ENCODE measurements at places on chromosomes 1 and 21.

DNA sequence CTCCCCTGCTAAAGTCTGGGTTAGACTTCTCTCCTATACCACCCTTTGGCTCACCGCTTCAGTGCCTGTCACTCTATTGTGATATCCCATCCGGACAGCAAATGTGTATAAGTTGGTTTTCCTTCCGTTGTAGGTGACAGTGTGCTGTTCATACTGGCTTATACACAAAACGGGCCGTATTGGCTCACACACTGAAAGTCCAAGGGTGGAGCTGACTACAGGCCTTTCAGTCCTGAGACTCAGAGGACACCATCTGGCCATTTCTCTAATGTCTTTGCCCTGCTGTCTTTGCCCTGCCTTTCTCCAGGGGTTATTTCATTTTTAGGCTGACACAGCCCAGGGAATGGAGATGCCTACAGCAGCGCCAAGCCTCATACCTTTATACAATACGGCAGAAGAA is 90.7 kb downstream of the URB2 start:
- DNase-seq, result no peak

GRCh38 chr1:189149547-189150375 is 1327.9 kb downstream of the BRINP3 start:
- no peak for DNase-seq

- no peak for DNase-seq
Measured at GRCh38 chr21:37828556-37828955, 87.7 kb downstream of the KCNJ6 start.

GRCh38 chr1:5705751-5706150 is 286.5 kb downstream of the NPHP4 start:
- DNase-seq, result no peak

- DNase-seq, result no peak
Measured at GRCh38 chr1:40079774-40080400, 17.2 kb downstream of the PPT1 start.

DNA sequence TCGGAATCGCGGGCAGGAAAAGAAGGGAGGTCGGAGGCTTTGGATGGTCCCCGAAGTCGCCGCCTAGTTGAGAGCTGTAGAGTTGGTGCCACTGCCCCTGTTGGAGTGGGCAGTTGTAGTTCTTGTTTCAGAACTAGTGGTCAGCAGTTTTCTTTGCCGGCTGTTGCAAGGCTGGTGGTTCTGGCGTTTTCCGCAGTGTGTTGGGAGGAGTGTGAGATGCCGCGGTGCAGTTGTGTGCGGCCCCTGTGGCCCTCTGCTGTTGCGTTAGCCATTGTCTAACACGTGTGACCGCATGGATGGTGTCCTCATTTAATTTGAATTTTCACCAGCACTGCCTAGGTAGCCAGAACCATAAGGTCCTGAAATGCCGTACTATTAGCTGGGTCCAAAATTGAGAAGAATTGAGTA is 1.4 kb downstream of the ARF1 start:
- no peak for DNase-seq

GRCh38 chr1:114111731-114112641 is 41.7 kb downstream of the SYT6 start:
- DNase-seq, result no peak

DNA sequence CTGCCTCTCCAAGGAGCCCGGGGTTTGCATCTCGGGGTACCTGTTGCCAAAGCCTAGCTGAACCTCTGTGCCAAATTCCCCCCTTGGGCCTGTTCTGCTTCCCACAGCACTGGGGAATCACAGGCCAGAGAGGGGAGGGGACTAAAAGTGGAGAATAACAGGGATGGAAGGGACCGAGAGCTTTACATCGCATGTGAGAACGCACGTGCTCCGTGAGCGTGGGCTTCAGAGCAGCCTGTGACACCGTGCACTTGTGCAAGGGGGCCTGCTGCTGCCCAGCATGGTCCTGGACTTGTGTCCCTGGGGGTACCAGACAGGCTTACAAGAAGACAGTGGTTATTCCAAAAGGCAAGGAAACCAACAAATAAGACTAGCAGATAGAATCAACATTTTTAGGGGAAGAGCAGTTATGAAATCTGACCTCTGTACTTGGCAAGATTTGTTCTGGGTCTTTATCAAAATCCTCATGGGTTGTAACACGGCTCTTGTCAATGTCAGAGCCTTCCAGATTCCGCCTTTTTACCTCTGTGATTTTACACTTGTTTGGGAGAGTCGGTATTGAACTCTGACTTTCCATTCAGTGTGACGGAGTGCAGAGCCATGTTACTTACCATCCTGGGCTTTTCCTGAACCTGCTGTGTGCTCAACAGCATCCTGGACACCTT is 36.2 kb upstream of the TNFRSF1B start:
- DNase-seq, result no peak

- DNase-seq, result no peak
Measured at GRCh38 chr1:21024918-21025317, 151.8 kb downstream of the EIF4G3 start.

DNA sequence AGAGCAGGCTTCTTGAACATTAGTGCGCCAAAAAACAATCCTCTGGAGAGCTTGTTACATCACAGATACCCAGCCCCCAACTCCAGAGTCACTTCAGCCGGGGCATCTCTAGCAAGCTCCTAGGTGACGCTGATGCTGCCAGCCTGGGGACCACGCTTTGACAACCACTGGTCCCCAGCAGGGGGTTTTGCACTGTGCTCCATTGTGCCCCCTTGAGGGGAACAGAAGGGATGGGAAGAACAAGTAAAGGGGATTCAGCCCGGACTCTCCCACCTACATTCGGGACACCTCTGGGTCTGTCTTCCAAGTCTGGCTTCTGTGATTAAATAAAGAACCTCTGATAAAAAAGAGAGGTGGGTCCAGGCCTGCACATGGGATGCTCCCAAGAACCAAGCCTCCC is 60.4 kb downstream of the ATP5PO start:
- DNase-seq, result no peak

GRCh38 chr1:23344111-23344986 is at the start of gene HNRNPR:
TSS of gene HNRNPR (minus strand) at chr1:23344284. CDS start at chr1:23341008, 3,276 bp downstream.
- peak; percentile 97 for DNase-seq

DNA sequence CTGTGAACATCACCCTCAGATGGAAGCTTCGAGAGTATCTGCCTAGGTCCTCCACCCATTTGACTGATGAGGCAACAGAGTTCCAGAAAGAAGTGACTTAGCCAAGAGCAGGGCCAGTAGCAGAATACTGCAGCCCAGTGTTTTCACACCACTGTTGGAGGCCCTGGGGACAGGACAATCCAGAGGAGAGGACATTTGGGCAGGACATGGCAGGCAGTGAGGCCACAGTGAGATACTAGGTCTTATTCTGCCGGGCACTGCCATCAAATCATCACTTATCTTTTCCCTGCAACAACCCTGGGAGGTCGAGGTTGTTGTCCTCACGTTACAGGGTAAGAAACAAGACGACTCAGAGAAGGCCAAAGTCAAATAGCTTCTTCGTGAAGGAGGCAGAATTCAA is 5.5 kb upstream of the FOXO6 start:
- no peak for DNase-seq

GRCh38 chr1:203915811-203916210 is 54.4 kb downstream of the SNRPE start:
- DNase-seq, result no peak

DNA sequence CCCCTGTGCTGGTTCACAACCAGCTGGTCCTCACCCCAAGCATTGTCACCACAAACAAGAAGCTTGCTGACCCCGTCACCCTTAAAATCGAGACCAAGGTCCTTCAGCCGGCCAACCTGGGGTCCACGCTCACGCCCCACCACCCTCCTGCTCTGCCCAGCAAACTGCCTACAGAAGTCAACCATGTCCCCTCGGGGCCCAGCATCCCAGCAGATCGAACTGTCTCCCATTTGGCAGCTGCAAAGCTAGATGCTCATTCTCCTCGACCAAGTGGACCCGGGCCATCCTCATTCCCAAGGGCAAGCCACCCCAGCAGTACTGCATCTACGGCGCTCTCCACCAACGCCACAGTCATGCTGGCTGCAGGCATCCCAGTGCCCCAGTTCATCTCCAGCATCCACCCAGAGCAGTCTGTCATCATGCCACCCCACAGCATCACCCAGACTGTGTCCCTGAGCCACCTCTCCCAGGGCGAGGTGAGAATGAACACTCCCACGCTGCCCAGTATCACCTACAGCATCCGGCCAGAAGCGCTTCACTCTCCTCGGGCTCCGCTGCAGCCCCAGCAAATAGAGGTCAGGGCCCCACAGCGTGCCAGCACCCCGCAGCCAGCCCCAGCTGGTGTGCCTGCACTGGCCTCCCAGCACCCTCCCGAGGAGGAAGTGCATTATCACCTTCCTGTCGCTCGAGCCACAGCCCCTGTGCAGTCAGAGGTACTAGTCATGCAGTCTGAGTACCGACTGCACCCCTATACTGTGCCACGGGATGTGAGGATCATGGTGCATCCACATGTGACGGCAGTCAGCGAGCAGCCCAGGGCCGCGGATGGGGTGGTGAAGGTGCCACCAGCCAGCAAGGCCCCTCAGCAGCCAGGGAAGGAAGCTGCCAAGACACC is 40.6 kb downstream of the ZBTB17 start:
- no peak for DNase-seq

- no peak for DNase-seq
Measured at GRCh38 chr1:247243524-247244137, 12.2 kb upstream of the VN1R5 start.

Data from stimulated activated CD8-positive, alpha-beta memory T cell treated with anti-CD3 and anti-CD28 coated beads, Interleukin-4, amount 100 ng/mL, for 1 hour (primary cell).